ENCODE measurements at places on chromosomes 3 and 15. TPM values are rescaled to one million over a fixed set of nuclear protein-coding genes. Genes with fewer than 3 reads are reported as not detected.

The IL12A gene
- polyA plus RNA-seq, result 2.9 TPM

The UBXN7 gene
- 8.6 TPM for polyA plus RNA-seq

The NRG4 gene
- not detected for polyA plus RNA-seq

The DCLK3 gene
- polyA plus RNA-seq, result not detected

The CRABP1 gene
- polyA plus RNA-seq, result not detected
